ENCODE measurements at places on chromosomes 2 and 18. TPM values are rescaled to one million over a fixed set of nuclear protein-coding genes. Genes with fewer than 3 reads are reported as not detected.

DNA sequence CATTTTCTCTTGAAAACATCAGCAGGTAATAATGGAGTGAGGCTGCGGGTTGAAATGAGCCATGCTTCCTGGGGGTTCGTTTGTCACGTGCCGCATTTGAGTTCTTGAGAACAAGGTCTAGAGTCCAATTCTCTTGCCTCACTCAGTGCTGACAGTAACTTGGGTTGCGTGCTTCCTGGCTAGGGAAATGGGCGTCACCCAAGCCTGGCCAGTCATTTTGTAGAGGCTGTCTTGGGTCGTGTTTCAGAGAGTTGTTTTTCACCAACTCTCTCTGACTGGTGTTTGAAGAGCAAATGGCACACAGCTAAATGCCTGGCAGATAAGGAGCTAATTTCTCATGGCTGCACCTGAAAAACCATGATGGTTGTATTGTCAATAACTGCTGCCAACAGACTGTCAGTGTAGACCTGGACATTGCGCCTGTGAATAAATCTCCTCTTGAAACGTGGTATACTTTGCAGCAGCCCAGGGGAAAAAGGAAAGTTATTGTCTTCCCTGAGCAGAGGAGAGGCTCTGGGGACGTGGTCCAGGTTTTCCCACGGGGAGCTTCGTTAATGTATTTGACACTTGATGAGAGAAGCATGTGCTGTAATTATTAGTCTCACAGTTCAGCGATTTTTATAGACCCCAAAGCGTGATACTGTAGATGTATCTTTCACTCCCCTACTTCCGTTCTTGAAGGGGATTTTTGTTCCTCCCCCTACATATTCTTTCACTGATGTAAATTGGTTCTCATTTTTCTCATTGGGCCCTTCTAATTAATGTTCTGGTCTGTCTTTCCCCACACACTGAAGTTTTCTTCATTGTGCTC lies 196.0 kb downstream of the FHOD3 start:
- DNase-seq: no peak
- H3K27me3 ChIP-seq: no peaks in the 10 kb centered on the region
- no peaks in the 10 kb centered on the region for H3K36me3 ChIP-seq
- H3K4me3 ChIP-seq: no peak overlapping the region
- H3K4me1 ChIP-seq: no peaks in the 10 kb centered on the region

DNA sequence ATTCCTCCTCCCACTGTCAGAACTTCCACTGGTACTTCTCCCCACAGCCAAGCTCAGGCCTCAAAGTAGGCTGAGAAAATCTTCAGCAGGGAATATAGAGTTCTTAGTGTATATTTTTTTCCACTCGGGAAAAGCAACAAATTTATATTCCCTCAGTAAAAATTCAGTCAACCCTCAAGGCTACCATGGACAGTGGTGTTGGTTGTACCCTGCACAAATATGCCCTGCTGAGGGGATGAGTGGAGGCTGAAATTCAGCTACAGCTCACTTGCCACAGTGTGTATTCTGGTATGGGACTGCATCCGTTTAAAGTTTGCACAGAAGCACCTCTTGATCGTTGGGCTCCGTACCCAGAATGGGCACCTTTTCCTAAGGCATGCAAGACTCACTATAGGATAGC lies 90.8 kb upstream of the LGALSL start:
- H3K4me1 ChIP-seq: peaks cover 10% of the 10 kb centered on the region
- no peaks in the 10 kb centered on the region for H3K27me3 ChIP-seq
- H3K4me3 ChIP-seq: no peak overlapping the region
- H3K27ac ChIP-seq: no peak overlapping the region

DNA sequence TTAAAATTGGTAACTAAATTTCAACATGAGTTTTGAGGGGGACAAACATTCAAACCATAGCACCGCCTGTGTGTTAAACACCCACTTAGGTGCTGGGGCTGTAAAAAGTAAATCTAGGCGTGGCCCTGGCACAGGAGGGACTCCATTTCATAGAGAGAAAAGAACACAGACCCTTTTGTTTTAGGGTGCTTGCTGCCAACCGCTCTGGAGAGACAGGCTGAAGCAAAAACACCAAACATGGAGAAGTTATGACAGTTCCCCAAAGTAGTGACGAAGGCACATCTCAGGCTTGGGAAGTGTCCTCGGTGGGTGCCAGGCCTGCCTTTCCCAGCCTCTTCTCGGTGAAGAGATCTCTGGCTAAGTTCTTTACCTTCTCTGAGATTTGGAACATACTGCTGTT lies 5.1 kb downstream of the ACTG2 start:
- peaks cover 2% of the 10 kb centered on the region for H3K4me1 ChIP-seq
- peak overlapping the region; percentile 87 for H3K27ac ChIP-seq
- H3K27me3 ChIP-seq: no peaks in the 10 kb centered on the region
- DNase-seq: no peak
- H3K4me3 ChIP-seq: peak overlapping the region; percentile 65

DNA sequence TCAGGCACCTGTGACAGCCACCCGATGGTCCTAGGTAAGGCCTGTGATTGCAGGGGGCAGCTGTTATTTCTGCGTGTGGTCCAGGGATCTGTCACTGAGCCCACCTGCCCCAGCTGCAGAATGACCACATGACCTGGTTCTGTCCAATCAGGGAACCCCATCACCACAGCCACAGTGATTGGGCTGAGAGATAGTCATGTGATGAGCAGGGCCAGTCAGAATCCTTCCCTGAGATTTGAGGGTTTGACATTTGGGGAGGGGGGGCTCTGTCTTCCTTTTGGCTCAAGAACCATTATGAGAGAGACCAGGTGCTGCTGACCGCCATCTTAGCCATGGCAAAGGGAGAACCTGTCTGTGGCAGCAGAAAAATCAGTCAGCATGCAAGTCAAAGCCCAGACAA lies 147.2 kb downstream of the SMAD7 start:
- peaks cover 70% of the 10 kb centered on the region for H3K4me1 ChIP-seq
- H3K4me3 ChIP-seq: no peak overlapping the region
- H3K27ac ChIP-seq: peak overlapping the region; percentile 88
- H3K36me3 ChIP-seq: no peaks in the 10 kb centered on the region
- DNase-seq: no peak
- no peaks in the 10 kb centered on the region for H3K27me3 ChIP-seq

- H3K4me1 ChIP-seq: no peaks in the 10 kb centered on the region
- DNase-seq: no peak
- H3K27ac ChIP-seq: no peak overlapping the region
- no peaks in the 10 kb centered on the region for H3K27me3 ChIP-seq
- no peaks in the 10 kb centered on the region for H3K36me3 ChIP-seq
These were observed 38.5 kb upstream of the ACMSD start for GRCh38 chr2:134799936-134800335.

Gene PROKR1
- total RNA-seq: not detected

Gene CPO
- total RNA-seq: not detected

Gene SULT1C4
- 11.0 TPM for total RNA-seq

Gene MEX3C
- 97.7 TPM for total RNA-seq

DNA sequence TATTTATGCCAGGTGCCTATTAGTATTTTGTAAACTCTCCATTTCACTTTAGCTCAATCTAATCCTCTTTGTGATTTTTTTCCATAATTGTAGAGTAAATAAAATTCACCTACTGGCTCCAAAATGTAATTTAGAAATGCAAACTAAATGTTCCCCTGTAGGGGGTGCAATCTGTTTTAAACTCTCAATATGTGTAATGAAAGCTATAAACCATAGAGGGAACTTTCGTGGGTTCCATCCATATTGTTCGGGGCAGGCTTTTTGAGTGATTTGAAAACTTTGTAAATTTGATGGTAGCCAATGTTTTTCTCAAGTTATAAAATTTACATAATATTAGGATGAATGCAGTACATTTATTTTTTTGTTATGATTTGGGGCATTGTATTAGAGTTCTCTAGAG lies 49.4 kb downstream of the TSPYL6 start:
- no peaks in the 10 kb centered on the region for H3K27me3 ChIP-seq
- H3K4me1 ChIP-seq: no peaks in the 10 kb centered on the region
- no peak overlapping the region for H3K4me3 ChIP-seq

Gene GPR39
- total RNA-seq: 0.64 TPM

DNA sequence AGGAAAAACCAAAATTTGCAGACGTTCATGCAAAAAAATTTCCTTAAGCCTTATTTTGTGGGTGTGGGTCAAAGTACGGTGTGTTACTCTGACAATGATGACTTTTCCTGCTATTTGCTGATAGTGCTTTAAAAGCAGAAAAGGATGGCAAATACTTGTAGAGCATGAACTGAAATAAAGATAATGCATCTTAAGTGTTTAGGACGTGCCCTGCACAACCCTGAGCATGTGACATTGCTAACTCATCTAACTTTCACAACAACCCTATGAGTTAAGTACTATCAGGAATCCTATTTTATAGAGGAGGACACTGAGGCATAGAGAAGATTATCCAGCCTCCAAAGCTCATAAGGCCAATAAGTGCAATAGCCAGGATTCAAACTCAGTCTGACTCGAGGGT lies 143.3 kb downstream of the RNF152 start:
- no peak for DNase-seq
- H3K36me3 ChIP-seq: no peaks in the 10 kb centered on the region
- no peaks in the 10 kb centered on the region for H3K4me1 ChIP-seq
- H3K4me3 ChIP-seq: no peak overlapping the region
- H3K27ac ChIP-seq: no peak overlapping the region

DNA sequence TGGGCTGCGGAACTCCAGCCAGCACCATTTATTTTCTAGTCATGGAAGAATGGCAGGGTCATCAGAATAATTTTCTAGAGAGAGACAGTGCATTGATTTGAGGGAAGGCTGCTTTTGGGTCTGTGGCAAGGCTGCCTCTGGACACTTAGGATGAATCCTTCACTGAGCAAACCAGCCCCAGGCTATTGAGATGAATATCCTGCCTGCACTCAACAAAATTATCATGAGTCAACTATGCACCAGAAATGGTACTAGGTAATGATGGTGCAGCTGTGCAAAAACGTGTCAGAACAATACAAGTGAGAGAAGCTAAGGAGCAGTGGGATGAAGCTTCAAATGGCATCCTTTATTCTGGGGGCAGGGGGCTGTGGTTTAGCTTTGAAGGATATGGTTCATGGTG lies 115.8 kb downstream of the SPHKAP start:
- H3K4me1 ChIP-seq: no peaks in the 10 kb centered on the region
- no peak overlapping the region for H3K27ac ChIP-seq
- no peak for DNase-seq
- no peaks in the 10 kb centered on the region for H3K36me3 ChIP-seq

GRCh38 chr2:181326661-181327060 lies 130.5 kb upstream of the ITGA4 start:
- no peak for DNase-seq
- H3K27ac ChIP-seq: no peak overlapping the region
- H3K4me3 ChIP-seq: no peak overlapping the region
- no peaks in the 10 kb centered on the region for H3K36me3 ChIP-seq
- H3K27me3 ChIP-seq: no peaks in the 10 kb centered on the region

Gene CYRIA
- total RNA-seq: 7.1 TPM

Gene MFSD2B
- total RNA-seq: not detected

- H3K36me3 ChIP-seq: peaks cover 5% of the 10 kb centered on the region
- H3K27ac ChIP-seq: peak overlapping the region; percentile 75
- H3K4me1 ChIP-seq: peaks cover 12% of the 10 kb centered on the region
- no peaks in the 10 kb centered on the region for H3K27me3 ChIP-seq
- H3K4me3 ChIP-seq: no peak overlapping the region
These were observed 65.9 kb upstream of the ZFP36L2 start for GRCh38 chr2:43292297-43292696.

DNA sequence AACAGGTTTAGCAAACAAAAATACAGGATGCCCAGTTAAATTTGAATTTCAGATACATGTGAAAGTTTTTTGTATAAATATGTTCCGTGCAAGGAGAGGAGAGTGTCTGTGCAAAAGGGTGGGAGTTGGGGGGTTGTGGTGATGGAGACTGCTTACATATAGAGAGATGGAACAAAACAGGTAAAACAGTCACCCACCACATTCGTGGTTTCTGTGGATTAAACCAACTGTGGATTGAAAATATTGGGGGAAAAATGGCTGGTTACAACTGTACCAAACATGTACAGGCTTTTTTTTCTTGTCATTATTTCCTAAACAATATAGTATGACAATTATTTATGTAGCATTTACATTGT lies 245.7 kb downstream of the TNS1 start:
- no peaks in the 10 kb centered on the region for H3K27me3 ChIP-seq
- DNase-seq: no peak
- no peak overlapping the region for H3K4me3 ChIP-seq
- H3K27ac ChIP-seq: no peak overlapping the region
- peaks cover 54% of the 10 kb centered on the region for H3K36me3 ChIP-seq

Data from ascending aorta (tissue), 2 donors.